ENCODE measurements at places on chromosomes 4 and X. TPM values are rescaled to one million over a fixed set of nuclear protein-coding genes. Genes with fewer than 3 reads are reported as not detected.

DNA sequence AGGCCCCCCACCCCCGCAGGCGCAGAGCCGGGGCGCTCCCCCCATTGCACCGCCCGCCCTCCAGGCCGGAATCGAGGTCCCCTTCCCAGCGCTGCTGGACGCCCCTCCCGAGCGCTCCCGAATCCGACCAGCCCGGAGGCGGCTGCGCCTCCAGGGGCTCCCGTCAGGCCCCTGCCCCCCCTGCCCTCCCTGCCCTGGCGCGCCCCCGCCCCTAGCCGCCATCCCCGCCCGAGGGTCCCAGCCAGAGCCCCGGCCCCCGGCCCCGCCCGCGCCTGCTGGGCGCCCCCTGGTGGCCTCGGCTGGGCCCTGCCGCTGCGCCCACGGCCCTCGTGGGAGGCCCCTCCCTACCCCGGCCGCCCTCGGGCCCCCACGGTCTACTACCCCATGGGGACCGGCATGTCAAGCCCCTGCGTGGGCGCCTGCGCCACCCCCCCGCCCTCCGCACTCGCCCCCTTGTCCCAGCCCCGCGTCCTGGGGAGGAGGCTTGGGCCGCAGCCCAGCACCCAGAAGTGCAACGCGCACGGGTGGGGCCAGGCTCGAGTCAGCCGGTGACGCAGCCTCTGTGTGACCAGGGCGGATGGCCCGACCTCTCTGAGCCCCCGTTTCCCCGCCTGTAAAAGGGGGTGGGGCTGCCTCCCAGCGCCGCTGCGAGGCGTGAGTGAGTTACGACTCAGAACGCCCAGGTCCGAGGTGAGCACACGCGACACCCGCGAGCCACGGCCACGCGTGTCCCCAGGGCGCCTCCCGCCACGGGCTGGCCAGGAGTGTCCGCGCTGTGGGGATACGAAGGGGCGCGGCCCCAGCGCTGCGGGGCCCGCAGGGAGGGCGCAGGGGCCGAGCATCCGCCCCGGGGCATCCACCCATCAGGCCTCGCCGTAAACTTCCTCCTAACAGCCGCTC, 104.9 kb downstream of the FAM53A start:
- DNase-seq = peak; percentile 87

DNA sequence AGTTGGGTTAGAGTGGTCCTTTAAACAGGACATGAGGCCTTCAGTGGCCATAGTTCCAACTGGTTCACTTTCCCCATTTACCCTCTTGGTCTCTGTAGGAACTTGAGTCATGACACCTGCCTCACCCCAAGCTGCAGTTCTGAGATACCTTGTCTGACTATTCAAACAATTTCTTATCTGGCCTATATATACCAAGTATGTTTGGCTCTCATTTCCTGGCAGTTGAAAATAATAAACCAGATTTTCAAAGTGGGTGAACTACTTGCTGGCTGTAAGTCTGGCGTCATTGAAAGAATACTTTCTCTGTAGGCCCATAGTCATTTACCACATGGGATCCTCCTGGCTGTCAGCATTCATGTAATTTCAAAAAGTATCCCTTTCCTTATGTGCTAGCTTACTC, 228.8 kb downstream of the SHROOM3 start:
- DNase-seq = no peak

DNA sequence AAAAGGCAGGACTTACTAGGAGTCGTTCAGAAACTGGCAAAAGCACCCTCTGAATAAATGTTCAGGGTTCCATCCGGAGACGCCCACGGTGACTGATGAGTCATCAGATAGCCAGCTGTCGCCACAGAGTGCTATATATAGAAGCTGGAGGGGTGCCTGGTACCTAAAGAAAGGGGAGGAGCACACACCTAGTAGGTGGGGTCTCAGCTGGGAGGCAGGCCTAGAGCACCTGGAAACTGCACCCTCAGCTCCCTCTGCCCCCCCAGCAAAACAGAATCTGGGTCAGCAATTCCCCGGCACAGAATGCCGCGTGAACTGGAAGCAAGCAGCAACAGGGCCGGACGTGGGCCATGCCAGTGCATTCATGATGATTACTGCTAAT, 242.0 kb downstream of the BCOR start:
- DNase-seq = peak; percentile 49

- no peak for DNase-seq
Measured at GRCh38 chrX:68183612-68184214, 249.6 kb downstream of the OPHN1 start.

- DNase-seq = no peak
Measured at GRCh38 chrX:115023811-115024210, 6.4 kb upstream of the IL13RA2 start.

DNA sequence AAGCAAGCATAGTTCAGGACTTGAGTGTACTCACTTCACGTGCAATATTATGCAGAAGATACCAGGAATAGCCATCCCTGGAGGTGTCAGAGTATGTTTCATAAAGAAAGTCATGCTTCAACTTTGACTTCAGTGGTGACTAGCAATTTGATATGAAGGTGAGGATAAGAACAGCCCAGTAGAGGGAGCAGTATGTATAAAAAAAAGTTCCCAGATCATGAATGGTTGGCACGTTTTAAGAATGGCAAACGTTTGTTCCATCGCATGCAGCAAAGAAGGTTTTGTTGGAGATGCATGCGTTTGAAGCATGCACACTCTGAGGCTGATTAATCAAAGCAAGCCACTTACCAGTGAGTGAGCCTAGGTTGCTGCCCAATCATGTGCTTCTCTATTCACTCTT, 33.5 kb upstream of the SLITRK4 start:
- DNase-seq = no peak

The FAM184B gene
- total RNA-seq = not detected
